Activated CD4-positive, alpha-beta T cell treated with anti-CD3 and anti-CD28 coated beads for 48 hours (primary cell): ENCODE measurements at places on chromosomes 12 and 14.

- DNase-seq: no peak
These were observed 7.6 kb downstream of the COQ10A start for GRCh38 chr12:56274299-56274698.

DNA sequence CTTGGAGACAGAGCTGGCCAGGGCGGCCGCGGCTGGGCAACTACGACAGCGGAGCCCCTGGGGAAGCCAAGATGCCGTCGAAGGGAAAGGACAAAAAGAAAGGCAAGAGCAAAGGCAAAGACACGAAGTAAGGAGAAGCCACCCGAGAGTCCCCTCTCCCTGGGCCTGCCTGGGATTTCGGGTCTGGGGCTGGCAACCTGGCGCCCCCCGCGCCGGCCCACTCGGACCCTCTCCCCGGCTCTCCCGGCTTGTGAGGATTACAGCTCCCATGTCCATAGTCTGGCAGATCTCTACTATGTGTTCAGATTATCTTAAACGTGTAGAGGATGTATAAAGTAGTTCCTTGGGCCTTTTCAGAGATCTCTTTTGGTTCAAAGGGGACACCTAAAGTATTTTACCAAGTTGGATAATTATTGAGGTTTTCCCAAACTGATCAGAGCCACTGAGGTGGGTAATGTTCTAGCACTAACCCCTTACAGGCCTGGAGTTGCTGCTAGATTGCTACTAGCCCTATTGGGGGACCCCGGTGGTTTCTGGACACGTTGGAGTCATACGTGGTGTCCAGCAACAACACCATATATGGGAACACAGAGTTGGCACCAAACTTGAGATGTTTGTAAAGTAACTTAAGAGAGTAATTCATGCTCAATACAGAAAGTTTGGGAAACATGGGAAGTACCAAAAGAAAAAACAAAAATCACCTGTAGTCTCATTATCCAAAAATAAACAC lies 424 bp downstream of the BBOF1 start:
- DNase-seq: no peak

DNA sequence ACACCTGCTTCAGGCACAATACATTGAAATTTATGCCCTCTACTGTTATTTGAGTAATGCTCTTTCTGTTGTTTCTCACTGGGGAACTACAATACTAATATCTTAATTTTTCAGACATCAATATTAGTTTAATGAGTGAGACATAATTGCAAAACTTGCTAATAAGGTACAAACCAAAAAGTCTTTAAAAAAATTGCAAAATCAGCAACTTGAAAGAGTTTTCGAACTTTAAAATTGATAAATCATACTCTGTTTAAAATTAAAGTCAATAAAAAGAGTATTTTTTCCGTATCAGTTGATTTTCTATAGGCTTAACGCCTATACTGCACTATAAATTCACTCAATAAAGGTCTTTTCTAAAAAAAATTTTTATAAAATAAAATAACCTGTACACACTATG lies 1735.9 kb upstream of the SEL1L start:
- DNase-seq: no peak

DNA sequence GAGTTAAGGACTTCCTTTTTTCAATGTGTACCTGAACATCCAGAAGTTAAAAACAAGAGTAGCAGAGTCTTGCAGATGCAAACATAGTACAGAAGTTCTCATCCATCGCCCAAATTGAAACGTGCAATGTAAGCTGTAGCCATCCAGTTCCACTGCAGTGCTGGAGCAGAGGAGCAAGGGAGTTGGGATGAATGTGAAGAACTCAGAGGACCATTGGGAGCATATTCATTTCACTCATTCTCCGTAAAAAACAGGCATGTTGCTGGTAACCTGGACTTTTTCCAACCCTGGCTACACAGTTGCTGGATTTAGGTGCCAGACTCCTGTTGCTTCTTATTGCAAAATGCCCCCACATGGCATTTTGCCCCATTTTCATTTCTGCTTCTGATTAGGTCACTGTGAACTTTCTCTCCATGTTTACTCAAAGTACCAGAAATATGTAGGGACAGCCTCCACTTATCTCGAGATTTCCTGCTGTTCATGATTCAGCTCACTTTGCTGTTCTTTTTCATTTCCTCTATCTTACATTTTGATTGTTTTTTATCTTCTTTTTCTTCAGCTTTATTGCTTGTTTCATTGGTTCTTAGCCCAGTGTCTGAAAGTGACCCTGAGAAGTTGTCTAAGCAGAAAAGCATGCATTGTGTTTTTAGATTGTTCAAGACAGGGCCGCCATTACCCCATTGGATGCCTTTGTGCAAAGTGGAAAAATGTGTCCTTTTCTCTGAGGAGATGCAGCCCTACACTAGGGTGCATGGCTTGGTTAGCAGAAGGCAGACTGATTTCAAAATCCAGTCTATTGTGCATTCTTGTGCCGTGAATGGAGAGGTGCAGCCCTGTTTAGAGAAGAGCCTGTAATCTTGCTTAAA lies 109.0 kb upstream of the AMIGO2 start:
- DNase-seq: no peak

DNA sequence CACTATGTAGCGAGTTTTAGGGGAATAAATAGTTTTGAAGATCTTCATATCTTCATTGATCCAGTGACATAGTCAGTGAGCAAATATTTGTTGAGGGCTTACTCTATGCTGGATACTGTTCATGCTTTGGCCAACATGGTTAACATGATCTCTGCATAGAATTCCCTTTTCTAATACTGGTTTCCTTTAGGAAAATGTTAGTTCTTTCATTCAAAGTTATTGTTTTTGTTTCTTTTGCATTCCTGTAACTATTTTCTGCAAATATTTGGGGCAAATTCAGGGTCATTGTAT lies 226.5 kb downstream of the C12orf50 start:
- no peak for DNase-seq

- no peak for DNase-seq
These were observed 82.8 kb upstream of the CCDC198 start for GRCh38 chr14:57576498-57576897.

DNA sequence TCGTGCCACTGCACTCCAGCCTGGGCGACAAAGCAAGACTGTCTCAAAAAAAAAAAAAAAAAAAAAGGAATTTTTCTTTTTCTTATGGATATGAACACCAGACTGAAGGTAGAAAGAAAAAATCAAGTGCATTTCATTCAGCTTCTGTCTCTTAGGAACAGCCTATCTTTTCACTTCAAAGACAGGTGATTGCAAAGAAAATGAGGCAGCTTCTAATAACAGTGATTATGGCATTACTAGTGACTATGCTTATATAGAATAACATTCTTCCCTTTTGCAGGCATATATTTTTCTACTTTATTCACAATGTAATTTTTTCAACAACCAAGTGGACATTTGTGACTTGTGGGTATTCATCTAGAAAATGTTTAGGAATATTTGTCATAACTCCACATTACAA lies 295.5 kb upstream of the ATXN7L3B start:
- no peak for DNase-seq

DNA sequence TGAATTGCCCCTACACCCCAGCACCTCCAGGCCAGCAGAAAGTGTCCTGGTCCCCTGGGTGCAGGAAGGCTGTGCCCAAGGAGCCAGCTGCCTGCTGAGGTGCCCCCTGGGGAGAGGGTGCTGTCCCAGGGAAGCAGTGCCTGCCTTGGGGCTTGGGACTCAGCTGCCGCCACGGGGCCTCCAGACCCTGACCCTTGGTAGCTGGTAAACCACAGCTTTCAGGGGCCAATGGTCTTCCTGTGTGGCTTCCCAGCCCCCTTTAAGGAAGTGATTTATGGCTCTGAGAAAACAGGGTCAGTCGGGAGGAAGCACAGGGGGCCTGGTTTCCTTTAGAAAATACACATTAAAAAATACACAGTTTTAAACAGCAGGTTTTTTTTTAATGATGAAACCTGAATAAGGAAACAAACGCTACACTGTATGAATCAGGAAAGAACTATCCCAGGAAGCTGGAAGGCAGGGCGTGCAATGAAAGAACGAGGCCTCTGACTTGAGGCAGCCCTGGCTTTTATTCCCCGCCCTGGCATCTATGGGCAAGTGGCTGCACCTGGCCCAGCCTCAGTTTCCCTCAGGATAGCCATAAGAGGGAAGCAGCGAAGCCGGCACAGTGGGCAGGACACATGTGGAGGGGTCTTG lies 40.6 kb upstream of the EML1 start:
- no peak for DNase-seq

DNA sequence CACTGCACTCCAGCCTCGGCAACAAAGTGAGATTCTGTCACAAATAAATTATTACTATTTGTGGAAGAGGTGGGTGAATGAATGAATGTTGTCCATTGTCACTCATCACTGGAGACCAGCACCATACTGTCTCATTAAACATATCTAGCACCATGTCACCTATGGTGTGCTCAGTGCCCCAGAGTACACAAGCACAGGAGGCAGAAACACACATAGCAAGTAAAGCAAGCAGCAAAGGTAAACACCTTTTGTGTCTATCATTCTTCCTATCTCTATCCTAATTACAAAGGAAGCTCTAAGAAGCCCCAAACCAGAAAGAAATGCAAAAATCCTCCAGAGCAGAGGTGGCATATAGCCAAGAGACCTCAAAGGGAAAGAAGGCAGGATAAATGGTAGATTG lies 9.2 kb downstream of the ERO1A start:
- DNase-seq: no peak

GRCh38 chr14:67482231-67483164 lies 6.0 kb downstream of the TMEM229B start:
- no peak for DNase-seq

- no peak for DNase-seq
These were observed 325.5 kb downstream of the FOXG1 start for GRCh38 chr14:29092121-29092520.

GRCh38 chr12:105814283-105814682 lies 324.5 kb downstream of the NUAK1 start:
- DNase-seq: no peak
